Lung microvascular endothelial cell (primary cell): ENCODE measurements at places on chromosomes 5 and 9.

GRCh38 chr9:133803028-133803585, 65.0 kb upstream of the SARDH start:
- no peak for DNase-seq

DNA sequence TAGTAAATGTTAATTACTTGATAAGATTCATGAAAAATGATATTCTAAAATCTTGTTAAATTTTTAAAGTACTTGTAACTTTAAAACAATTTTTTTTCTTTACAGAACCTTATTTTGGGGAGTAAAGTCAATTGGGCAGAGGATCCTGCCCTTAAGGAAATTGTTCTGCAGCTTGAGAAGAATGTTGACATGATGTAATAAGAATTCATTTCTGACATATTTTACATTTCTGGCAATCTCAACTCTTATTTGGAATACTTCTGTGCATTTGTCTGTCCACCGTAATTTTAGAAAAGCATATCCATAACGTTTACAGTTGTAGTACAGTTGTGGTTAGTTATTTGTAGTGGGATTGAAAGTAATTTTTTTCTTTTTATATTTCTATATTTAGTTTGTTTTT, 20.2 kb downstream of the CENPH start:
- DNase-seq, result no peak

DNA sequence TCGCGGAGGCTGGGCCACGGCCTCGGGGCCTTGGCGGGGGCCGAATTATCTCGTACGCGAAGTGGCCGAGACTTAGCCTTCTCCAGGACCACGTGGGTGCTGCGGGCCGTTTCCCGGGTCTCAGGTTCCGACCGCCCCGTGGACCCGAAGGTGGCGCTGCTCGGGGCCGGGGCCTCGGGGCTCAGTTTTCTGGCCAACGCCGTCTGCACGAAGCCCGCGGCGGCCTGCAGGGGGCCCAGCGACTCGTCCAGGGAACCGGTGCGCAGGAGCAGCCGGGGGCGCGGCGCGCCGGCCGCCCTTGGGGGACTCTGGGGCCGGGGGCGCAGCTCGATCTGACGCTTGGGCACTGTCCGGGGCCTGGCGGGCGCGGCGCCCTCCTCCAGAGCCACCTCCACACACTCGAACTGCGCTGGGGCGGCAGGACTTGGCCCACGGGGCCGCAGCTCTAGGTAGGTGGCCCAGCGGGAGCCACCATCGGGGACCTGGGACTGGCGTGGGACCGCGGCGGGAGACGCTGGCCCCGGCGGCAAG, 716 bp downstream of the PROB1 start:
- peak; percentile 60 for DNase-seq

- no peak for DNase-seq
These were observed 13.0 kb downstream of the SERINC5 start for GRCh38 chr5:80242849-80243248.

DNA sequence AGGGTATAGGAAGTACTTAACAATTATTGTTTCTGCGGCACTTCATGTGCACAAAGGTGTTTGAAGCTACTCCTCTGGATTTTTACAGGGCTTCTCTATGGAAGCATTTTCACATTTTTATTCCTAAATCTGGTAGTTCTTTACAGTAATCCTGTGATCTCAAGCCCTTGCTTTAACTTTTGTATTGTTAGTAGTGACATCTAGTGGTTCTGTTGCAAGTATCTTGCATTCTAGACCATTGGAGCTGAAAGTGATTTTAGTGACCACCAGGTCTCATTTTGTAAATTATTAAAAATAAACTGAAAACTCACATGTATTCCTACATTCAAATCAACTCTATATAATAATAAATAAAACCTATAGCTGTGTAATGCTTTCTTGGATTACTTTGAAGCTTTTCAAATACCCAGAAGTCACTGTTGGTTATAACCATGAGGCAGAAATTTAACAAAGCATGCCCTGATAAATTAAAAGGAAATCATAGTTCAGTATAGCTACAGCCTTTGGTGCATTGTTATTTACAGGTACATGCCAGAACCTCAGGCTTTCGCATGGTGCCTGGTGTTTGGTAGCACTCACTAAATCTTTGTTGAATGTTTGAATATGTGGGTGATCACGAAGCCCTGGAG, 18.9 kb downstream of the RPS23 start:
- peak; percentile 45 for DNase-seq

DNA sequence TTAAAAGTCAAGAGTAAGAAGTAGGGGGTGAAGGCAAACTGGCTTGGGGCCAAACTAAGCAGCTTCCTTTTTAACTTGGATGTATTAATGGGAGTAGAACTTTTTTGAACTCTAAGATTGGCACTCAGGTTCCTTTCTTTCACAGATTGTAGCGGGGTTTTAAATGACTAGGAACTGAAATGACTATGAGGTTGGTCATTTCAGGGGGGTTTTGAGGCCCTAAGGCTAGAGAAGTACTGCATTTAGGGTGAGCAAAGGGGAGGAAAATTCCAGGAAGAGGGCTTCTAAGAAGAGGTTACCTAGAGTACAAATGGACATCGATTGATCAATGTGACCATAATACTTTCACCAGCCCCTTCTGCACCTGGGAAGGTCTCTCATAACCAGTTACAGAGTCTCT, 381.8 kb downstream of the MLLT3 start:
- no peak for DNase-seq

DNA sequence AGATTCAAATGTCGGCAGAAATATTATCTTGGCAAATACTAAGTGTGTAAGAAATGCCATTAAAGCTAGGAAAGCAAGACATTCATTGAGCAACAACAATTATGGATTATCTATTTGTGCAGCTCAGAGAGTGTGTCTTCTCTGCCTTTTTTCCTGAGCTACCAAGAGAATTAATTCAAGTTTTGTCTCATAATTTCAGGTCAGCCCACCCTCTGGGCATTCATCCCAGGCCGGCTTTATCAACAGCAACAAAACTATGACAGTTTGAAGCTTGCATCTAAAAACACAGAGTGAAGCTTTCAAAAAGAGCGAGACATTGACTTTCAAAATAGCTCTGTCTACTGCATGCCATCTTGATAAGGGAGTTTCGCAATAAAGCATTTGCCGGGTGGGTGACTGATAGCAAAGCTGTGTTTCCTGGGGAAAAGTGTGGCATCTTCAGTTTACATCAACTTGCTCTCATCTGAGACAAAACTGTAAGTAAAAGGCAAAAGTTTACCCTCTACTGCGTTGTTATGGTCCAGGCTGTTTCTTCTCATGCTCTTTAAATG, 182.4 kb downstream of the IRX1 start:
- no peak for DNase-seq

DNA sequence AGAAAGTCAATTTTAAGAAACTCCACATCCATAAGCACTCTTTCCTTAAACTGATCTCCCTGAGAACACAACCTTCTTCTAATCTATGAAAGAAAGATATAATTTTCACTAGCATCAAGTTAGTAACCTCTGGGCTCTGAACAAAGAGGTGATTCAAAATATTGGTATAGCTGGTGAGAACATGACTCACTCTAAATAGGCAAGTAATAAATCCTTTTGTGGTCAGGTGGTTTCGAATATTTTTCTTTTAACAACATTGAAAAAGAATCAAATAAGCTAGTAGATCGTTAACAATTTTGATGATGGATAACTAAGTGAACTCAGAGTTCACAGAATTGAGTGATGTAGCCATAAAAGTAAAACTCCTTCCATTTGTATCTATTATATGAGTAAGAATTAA, 150.6 kb upstream of the IQGAP2 start:
- no peak for DNase-seq

DNA sequence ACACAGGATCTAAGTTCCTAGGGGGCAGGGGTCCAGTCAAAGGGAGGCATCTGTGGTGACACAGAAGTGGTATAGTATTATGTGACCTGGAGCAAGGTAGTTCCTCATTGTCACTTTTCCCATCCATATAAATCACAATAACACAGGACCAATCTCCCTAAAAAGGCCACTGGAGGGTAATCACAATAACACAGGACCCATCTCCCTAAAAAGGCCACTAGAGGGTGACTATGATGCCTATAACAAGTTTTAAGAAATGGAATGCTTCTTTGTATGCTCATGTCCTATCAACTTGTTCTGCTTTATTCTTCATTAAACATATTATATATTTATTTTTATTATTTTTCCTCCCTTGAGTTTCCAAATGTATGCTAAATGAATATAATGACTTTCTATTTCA, 254.6 kb downstream of the ASTN2 start:
- DNase-seq, result no peak

DNA sequence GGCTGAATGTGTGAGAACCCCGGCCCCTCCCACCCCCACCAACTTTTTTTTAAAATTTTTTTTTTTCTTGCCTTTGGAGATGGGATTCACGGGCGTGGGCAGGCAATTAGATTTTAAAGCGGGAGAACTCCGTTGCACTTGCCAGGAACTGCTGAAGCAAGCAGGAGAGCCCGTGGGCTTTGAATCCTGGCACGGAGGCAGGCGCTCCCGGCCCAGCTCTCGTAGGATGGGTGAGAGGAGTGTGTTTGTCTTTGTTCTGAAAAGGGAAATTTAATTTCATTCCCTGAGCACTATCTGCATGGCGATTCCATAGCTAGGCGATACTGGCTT, 54.3 kb upstream of the BOD1 start:
- no peak for DNase-seq

DNA sequence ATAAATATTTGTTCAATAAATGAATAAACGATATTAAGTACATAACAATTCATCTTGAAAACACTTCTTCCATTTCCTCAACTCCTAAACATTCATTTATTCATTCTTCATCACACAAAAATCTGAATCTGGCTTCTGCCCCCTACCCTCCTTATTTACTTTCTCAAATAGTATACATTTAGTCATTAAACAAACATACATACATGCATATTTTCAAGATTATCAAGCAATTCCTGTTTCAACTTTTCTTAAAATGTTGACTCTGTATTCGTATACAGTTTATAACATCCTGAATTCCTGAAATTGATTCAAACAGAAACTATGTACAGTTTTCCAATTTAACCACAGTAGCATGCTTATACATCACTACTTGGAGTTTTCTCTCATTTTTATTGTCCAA, 129.0 kb downstream of the MUSK start:
- no peak for DNase-seq

GRCh38 chr5:35198075-35198474, 32.2 kb downstream of the PRLR start:
- peak; percentile 65 for DNase-seq

- no peak for DNase-seq
These were observed 11.7 kb downstream of the TAL2 start for GRCh38 chr9:105673850-105674387.

DNA sequence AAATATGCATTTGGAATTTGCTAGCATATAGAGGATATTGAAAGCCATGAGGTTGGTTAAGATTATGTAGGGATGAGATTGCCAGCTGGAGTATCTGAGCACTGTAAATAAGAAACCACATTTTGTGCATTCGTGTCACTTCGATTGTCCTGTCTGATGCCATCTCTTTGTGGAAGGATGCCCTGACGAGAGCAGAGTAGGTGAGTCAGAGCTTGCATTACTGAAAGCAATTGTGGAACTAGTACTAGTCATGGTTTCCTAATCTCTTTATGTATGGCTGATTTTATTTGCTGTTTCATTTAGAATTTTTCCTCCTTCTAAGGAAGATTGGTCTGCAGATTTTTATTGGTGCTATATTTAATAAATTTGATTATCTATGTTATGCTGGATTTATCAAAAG, 14.5 kb upstream of the TAS2R1 start:
- no peak for DNase-seq

GRCh38 chr5:855771-856530, 5.2 kb upstream of the ZDHHC11 start:
- DNase-seq, result no peak

- no peak for DNase-seq
These were observed 19.9 kb downstream of the VAV2 start for GRCh38 chr9:133971981-133972941.

- DNase-seq, result no peak
These were observed 586.1 kb upstream of the CDH6 start for GRCh38 chr5:30607301-30607894.

- no peak for DNase-seq
These were observed 99.3 kb upstream of the EFNA5 start for GRCh38 chr5:107770051-107770450.

DNA sequence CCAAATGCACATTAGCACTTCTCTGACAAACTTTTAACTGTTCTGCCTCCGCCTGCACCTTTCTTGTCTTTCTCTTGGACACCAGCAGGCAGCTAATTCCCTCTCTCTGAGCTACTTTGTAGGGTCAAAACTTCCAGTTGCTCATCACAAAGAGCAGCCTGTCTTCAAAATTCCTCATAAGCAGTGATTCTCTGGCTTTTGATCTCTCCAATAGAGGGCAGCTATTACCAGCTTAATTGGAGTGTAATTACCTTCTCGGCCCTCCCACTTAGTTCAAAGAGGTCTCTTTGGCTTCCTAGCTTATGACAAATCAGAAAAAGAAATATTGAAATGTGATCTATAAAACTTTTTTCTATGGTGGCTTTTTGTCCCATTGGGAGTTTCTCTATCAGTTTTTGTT, 43.6 kb upstream of the RAD23B start:
- DNase-seq, result peak; percentile 12

GRCh38 chr5:5418006-5418405, 4.5 kb upstream of the ICE1 start:
- no peak for DNase-seq

- no peak for DNase-seq
These were observed 31.0 kb upstream of the TENT4A start for GRCh38 chr5:6682239-6682638.

DNA sequence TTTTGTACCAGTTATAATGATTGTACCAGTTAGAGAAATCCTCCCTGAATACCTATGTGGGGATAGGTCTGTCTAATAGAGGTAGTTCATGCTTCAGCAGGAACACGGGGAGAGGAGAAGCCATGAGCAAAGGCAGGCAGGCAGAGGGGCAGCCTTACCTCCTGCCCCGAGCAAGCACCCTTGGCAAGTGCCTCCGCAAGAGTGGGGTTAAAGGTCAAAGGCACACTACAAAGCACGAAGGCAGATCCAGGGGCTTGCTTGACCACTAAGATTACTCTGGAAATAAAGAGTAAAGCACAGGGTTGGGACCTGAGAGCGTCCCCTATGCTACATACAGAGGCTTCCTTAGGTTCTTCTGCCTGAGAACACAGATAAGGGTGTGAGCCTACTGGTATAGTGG, 100.9 kb downstream of the SEMA6A start:
- DNase-seq, result no peak

GRCh38 chr9:34125681-34126206, 754 bp downstream of the DCAF12 start:
- peak; percentile 13 for DNase-seq

DNA sequence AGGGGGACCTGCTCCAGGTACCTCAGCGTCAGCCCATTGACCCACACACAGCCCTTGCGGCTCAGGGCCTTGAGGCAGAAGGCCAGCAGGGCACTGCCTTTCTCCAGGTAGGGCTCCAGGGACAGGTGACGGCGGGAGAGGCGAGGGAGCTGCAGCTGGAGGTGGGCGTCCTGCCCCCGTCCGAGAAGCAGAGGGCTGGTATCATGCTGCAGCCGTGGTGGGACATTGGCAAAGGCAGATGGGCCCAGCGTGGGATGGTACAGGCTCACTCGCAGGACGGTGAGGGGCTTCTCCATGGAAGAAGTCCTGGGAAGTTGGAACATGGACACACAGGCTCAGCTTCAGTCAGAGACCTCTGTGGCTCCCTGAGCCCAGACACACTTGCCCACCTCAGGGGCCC, 2.5 kb upstream of the DCANP1 start:
- no peak for DNase-seq
